ENCODE measurements at places on chromosomes 4 and X. TPM values are rescaled to one million over a fixed set of nuclear protein-coding genes. Genes with fewer than 3 reads are reported as not detected.

ABCD1 gene
- total RNA-seq: 50.5 TPM

DCAF4L1 gene
- total RNA-seq: 0.14 TPM

PALLD gene
- 230 TPM for total RNA-seq

NHSL2 gene
- total RNA-seq: 3.5 TPM

C4orf54 gene
- total RNA-seq: not detected

UCP1 gene
- not detected for total RNA-seq

ADH1B gene
- total RNA-seq: 64.3 TPM

DNA sequence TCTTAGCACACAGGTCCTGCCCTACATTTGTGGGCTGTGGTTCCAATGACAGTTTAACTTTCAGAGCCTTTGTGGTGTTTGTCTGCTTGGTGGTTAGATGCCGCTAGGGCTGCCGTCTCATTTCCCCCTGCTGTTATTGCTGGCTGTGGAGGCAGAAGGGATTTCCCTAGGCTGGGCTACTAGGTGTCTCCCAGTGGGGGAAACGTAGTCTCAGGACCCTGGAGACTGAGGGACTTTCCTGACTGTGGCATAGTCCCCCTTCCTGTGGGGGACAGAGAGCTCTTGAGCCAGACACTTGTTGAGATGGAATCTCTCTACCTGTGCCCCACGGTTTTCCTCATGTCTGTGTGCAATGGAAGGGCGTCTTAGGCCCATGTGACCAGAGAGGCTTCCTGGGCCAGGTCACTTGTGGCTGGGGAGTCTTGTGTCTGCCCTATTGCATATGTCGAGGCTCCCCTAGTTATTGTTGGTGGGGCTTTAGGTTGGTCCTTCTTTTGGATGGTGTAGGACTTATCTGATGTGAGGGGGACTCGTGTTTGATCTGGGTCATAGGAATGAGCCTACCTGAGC lies 68.2 kb downstream of the ARHGAP10 start:
- DNase-seq: no peak

- peak; percentile 40 for DNase-seq
Measured at GRCh38 chr4:148443512-148444295, 1.5 kb upstream of the NR3C2 start.

- DNase-seq: peak; percentile 82
Measured at GRCh38 chr4:76208005-76208765, 5.4 kb downstream of the SCARB2 start.

DNA sequence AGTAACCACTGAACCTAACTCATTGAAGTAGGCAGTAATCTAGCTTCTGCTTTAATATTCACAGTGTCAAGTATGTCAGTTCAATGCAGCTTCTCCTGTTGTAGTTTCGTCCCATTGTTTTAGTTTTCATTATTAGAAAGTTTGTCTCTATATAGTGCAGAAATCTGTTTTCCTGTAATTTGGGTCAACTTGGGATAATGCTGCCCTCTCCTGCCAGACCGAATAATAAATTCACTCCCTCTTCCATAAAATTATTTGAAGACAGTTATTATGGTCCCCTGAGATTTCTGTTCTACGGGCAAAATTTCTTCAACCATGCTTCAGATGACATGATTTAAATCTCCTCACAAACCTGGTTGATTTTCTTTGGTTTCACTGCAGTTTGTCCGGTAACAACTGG lies 4.6 kb upstream of the LUZP4 start:
- DNase-seq: no peak

GRCh38 chr4:113145519-113146291 lies 96.3 kb downstream of the ANK2 start:
- DNase-seq: no peak

DNA sequence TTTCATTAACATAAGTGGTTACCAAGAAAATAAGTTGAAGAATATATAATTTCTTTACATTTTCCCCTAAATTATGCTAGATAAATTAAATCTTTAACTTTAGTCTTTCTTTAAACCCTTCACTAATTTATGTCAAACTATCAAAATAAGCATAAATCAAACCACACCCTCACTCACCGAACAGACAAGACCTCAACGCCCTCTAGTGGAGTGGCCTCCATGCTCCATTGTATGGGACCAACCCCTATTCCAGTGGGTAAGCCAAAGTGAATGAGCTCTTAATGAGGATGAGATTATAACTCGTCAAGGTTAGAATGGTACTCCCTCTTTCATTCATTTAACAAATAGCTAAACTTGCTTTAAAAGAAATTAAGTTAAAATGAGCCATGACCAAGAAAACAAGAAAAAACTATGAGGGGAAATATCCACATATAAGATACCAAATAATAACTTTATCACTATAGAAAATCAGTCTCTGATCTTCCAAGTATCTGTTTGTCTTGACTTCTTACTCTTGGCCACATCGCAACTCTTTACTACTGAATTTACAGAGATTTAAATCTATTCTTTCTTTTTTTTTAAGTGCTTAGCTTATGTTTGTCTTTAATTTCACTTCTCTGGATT lies 15.6 kb upstream of the BBS12 start:
- DNase-seq: peak; percentile 74

DNA sequence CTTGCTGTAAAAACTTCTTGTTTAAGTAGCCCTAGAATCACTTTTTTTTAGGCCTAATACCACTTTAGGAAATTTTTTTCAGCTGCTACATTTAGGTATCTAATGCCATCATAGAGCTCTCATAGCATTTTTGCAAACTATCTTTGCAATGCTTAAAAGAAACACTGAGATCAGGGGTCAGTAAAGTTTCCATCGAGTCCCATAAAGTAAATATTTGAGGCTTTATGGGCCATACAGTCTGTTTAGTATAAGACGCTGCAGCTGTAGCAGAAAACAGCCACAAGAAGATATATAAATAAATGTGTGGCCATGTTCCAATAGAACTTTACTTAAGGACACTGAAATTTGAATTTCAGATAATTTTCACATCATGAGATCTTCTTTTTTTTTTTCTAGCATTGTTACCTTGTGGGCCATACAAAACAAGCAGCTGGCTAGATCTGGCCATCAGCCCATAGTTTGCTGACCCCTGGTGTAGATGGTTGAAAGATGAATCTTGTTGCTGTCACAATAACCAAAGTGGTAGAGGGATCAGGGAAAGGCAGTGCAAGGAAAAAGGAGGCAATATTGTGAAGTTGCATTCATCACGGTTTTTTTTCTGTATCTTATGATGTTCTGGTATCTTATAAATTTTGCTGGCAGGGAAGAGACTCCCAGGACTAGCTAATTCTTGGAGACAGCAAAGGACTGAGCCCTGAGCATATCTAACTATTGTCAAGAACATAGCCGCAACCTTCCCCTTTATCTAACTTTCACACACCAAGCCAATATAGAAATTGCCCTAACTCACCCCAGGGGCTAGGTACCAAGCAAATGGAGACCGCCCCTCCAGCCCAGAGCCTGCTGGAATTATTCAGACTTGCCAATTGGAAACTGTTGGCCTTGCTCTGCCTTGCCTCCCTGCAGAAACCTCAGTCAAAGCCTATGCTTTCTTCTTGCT lies 46.6 kb downstream of the RASGEF1B start:
- no peak for DNase-seq

DNA sequence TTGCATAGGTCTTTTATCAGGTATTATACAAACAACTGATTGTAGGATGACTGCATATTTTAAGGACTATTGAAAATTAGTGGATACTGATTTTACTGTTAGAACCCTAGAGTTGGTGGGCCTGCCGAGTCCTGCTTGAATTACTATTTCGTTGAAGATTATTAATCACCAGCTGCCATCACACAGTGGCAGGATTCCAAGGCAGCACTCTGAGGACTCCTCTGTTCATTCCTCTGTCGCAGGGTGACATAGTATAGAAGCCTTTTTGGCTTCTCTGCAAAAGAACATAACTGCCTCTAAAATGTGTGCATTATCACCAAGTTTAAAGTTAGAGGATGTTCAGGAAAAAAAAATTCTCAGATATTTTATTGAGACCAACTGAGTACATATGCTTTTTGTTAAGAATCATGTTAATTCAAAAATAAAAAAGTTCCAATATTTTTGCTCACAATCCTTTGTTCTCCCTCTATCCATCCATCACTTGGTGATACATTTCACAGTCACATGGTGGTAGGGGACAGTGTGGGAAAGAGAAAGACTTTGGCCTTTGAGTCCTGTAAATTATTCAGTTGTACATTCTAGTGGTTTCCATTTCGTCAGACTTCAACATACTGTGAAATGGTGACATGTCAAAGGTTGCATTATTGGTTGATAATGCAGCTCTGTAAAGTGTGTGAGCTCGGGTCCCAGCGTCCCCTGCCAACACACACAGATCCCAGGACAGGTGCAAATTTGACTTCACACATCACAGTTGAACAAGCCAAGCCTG lies 332.5 kb downstream of the GRID2 start:
- no peak for DNase-seq

DNA sequence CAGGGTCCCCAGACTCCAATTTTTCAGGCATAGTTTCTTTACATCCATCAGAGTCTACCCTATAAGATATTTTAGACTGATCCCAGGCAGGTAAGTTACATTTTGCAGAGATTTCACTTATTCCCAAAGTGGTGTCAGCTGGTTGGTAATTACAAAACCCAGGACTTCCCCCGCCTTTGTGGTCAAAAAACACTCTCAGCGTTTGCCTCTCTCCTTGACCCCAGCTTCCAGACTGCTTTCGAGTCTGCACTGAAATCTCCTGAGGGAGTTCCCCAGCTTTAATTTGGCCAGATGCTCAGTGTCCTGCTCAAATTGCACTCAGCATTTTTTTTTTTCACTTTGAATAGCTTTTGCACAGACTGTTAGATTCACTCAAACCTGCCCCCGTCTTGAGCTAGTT lies 11.2 kb upstream of the AMOT start:
- no peak for DNase-seq

GRCh38 chrX:24260842-24261550 lies 52.9 kb downstream of the SUPT20HL2 start:
- peak; percentile 39 for DNase-seq

GRCh38 chrX:132924426-132924825 lies 34.0 kb downstream of the HS6ST2 start:
- no peak for DNase-seq

DNA sequence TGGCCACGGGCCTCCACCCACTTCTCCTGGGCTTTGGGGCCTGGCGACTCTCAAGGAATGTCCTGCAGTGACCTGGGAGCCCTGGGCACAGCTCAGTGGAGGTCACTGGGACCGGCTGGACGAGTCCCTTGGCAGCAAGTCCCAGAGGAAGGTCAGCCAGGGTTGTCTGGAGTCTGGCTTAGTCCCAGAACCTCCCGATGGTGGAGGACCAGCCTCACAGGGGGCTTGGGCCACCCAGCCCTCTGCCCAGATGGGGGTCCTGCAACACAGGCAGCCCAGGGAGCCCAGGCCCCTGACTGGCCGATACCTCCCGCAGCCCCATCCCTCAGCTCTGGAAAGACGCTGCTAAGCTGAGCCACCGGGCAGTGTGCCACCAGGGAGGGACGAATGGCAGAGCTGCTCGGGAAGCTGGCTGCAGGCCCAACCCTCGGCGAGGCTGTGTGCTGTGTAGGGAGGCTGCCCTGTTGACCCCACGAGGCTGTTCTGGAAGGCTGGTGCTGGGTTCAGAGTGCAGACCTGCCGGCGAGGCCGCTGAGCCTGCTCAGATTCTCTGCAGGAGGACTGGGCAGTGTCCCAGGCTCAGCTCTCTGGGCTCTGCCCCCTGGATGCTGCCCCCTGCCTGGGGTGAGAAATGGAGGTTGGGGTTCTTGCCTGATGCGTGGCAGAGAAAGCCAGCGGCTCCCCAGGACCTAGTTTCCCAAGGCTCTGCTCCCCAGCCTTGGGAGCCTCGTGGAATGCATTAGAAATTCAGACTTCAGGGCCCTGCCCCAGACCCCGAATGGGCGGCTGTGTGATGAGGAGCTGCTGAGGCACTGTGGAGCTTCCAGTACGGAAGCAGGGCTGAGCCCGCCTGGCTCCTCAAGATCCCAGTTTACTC lies 61.7 kb downstream of the ADRA2C start:
- DNase-seq: peak; percentile 78

- no peak for DNase-seq
Measured at GRCh38 chr4:55837903-55838302, 15.5 kb upstream of the EXOC1 start.

- DNase-seq: peak; percentile 31
Measured at GRCh38 chr4:176001151-176002006, 64.3 kb upstream of the WDR17 start.

GRCh38 chr4:125016892-125017299 lies 297.9 kb upstream of the FAT4 start:
- DNase-seq: no peak

Data from transverse colon (tissue), 4 donors.